ENCODE measurements at places on chromosomes 5 and 9.

DNA sequence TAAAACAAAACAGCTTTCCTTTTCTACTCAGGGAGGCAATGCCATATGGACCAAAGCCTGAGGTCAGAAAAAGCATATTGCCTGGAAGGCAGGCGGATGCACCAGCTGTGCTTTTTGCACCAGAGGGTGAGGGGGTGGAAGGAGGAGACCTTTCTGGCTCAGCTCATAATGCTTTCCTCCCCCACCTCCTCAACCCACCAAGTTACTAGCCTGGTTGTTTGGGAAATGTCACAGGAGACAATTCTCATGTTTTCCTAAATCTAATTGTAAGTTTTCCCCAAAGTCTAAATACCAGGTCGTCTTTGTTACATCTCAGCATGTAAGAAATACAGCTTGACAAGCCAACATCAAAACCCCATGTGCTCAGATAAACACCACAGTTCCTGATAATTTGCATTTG lies 72.6 kb upstream of the DMRTA1 start:
- no peak for DNase-seq

DNA sequence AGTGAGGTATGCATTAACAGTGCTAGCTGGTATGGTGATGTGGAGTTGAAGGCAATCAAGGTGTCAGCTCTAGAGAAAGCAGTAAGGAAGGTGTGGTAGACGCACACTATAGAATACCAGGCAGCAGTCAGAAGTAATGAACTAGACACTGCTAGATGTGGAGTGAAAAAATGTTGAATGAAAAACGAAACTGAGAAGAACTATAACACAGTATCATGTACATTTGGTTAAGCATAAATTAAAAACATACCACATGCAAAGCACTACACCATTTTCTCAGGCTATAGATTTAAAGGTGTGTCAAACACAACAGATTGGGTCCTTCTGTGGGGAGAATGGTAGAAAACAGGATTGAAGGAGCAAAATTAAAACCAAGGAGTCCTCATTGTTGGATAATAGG lies 15.4 kb downstream of the ZNF622 start:
- DNase-seq: no peak

DNA sequence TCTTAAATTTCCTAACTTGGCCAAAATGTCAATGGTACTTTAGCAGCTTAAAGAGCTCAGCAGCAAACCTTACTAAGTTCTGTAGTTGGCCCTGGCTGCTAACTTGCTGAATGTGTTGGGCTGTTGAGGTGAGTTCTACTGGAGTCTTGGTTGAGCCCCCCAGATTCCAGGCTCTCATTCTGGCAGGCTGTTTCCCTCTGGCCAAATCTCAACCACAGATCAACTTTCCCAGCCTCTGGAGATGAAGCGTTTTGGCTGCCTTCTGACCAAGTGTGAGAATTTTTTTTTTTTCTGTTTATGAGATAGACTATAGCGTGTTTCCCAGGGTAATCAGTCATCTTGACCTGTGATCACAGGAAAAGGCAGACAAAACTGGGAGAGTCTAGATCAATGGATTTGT lies 343.7 kb downstream of the EBF1 start:
- no peak for DNase-seq

DNA sequence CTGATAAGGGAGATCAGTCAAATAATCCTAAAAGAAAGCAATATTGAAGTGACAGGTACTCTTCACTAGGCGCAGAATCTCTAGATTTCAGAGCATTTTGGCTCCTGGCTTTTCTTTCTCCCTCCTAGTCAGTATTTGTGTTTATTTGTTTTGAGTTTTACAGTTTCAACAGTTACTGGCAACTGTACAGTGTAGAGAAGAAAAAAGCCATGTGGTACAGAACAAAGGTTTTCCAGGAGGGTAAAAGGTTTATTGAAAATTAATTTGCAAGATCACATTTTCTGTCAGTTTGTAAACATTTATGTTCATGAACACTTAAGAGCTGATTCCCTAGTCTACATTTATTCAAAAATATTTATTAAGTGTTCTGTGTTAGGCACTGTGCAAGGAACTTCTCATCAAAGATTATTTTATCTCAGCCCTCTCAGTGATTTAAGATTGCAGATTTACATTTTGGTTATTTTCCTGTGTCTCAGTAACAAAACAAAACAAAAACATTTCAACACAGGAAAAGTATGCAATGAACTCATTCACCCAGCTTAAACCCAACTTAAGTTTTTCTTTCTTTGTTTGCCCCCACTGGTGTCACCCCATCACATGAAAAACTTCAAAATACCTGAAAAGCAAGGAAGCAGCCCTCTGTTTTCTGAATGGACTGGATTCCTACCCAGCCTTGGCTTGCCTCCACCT lies 12.9 kb downstream of the MINAR2 start:
- DNase-seq: no peak

DNA sequence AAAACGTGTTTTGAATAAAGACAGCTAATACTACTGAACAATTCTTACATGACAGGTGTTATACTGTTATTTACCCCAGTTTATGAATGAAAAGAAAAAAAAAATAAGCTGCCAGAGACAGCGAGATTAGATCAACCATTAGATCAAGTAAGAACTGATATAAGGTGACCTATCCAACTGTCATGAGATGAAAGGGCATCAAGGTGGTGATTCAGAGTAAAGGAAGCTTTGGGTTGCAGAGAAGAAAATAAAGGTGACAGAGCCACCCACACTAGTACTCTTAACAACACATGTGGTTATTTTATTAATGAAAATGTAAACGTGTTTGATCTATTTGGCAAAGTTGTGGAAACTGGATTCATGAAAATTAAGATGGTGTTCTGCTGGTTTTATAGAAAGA lies 435.2 kb downstream of the GABRG2 start:
- no peak for DNase-seq

DNA sequence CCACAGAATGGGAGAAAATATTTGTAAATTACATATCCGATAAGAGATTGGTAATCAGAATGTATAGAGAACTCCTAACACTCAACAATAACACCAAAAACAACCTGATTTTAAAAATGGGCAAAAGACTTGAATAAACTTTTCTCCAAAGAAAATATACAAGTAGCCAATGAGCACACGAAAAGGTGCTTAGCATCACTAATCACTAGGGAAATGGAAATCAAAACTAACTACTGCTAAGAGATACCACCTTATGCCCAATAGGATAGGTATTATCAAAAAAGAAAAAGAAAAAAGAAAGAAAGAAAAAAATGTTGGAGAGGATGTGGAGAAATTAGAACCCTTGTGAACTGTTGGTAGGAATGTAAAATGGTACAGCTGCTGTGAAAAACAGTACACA lies 212.1 kb downstream of the TLR4 start:
- no peak for DNase-seq

DNA sequence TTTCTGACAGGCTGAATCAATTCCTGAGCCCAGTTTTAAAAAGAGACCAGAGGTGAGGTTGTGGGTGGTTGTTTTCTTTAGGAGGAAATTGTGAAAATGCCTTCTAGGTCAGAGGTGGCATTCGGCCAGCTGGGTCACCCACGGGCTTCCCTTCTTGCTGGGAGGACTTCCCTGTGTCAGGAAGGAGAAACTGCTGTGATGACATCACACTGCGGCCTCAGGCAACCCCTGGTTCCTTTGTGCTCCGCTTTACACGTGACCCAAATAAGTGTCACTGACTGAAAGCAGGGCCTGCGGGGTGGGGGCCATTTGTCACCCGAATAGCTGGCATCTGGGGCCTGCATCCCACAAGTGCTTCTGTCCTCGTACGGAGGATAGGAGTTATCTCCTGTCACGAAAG lies 39.7 kb downstream of the FABP6 start:
- DNase-seq: peak; percentile 57

GRCh38 chr5:14305045-14305444 lies 161.9 kb downstream of the TRIO start:
- DNase-seq: peak; percentile 92
